ENCODE measurements at places on chromosomes 2 and 18.

DNA sequence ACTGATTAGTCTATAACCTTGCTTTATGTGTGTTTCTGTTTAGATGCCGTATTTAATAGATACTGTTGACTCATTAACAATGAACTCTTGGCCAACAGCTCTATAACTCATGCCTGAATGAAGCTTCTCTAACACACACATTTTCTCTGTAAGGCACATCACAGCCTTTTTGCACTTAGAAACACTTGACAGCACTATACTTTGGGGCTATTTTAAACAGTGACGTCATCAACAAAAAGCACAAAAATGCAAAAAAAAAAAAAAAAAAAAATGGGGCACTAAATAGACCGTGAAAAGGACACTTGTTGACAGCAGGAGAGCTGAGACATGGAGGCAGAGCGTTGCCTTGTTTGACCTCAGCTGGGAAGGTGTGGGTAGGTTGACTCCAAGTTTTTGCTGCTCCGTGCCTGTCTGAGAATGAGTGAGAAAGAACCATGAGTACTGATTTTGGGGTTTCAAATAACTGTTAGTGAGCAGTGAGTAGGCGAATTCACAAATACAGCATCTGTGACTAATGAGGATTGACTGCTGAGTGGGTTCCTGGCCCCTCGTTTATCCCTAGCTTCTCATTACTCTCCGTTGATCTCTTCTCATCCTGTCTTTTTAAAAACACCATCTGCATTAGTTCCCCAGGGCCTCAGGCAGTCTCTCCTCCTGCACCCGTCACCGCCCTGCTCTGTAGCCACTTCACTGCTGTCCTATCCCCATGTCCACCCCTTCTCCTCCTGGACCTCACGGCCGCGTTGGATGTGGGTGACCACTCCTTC, 24.4 kb downstream of the SPP2 start:
- no peak for DNase-seq

GRCh38 chr2:132780651-132781050, 110.6 kb upstream of the LYPD1 start:
- no peak for DNase-seq

- no peak for DNase-seq
Observed at GRCh38 chr18:76572518-76573247, 77.6 kb upstream of the ZNF516 start.

DNA sequence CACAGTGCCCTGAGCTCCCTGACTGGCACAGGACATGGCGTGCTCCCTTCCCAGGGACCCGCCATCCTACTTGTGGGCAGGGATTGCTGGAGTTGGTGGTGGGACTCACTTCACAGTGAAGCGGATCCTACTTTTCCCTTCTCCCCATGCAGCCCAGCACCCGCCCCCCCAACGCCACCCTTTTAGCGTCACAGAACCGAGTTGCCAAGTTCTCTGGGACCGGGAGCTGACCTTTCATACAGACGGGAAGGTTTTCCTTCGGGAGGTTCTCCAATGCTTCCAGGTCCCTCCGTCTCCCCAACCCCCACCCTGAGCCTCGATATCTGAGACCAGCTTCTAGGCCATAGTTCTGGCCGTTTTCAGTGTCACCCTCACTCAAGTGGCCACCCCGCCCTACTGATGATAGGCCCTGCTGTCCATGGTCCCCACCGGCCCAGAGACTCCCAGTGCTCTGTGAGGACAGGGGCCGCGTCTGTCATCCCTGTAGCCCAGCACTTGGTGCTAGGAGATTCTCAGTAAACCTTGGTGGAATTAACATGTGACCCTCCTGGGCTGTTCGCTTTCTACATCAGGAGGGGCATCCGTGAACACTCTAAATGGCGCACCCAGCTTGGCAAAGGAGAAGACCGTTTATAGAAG, 1.6 kb upstream of the DNMT3A start:
- DNase-seq, result no peak

DNA sequence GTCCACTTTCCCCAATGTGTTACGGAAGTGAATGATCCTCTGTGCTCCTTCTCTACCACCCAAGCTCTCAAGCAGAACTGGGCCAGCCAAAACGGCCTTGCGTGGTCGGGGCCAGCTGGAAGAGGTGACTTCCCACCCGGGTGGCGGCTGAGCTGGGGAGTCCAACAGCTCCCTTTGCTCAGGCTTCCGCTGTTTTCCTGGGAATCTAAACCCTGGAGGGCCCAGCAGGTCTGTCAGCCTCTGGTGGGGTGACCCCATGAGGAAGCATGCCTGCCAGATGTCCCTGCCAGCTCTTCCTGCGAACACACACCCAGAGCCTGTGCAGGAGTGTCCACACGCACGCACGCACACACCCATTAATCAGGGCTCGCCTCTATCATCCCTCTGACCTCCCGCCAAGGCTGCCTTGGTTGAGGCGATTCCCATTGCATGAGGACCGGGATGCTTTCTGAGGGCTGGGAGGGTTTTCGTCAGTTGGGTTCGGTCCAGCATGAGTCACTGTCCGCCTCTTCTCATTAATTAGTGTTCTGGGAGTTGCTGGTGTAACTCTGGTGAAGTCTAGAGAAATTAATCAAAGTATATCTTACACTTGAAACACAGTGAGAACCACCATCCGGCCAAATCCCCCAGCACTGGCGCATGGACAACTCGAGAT, 90.6 kb downstream of the TWIST2 start:
- no peak for DNase-seq

GRCh38 chr2:152005607-152006006, 93.2 kb downstream of the CACNB4 start:
- DNase-seq, result no peak

GRCh38 chr2:21930226-21930625, 806.5 kb downstream of the TDRD15 start:
- no peak for DNase-seq

DNA sequence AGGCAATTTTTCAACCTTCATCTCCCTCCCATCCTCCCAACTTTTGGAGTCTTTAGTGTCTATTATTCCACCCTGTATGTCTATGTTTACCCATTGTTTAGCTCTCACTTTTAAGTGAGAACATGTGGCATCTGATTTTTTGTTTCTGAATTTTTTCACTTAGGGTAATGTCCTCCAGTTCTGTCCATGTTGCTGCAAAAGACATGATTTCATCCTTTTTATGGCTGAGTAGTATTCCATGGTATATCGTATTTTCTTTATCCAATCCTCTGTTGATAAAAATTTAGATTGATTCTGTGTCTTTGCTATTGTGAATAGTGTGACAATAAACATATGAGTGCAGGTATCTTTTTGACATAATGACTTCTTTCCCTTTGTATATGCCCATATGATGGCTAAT, 48.2 kb downstream of the G6PC2 start:
- no peak for DNase-seq

DNA sequence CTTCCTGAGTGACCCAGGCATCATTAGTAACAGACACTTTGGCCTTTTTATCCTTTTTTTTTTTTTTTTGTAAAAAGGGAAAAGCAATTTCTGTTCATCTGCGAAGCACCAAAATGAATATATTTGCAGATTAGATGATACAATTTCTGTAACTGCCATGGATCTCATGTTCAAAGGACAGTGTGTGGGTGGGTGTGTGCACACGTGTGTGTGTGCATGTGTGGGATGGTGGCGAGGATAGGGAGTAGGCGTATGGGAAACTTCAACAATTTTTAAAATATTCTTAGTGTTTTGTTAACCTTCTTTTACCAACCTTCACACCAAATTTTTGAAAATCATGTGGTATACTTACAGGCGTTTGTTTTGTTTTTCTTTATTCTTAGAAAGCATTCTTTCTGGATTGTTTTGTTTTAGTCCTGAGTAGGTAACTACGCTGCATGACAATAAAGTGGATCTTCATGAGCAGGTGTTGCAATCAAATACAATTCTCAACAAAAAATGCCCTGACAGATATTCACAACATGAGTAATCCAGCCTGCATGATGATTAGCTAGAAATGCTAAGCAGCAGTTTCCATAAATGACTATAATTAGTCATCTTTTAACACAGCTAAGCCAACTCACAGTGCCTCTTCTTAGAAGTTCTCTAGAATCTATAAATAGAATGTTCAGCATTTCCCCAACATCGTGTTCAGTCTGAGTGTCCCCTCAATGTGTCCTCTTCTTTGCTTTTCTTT, 53.5 kb upstream of the RMDN2 start:
- DNase-seq, result no peak

- no peak for DNase-seq
Observed at GRCh38 chr2:97851172-97851571, 137.8 kb downstream of the ZAP70 start.

- no peak for DNase-seq
Observed at GRCh38 chr2:153163055-153163454, 315.5 kb downstream of the RPRM start.
